Heart right ventricle (tissue), 16 donors: ENCODE measurements at places on chromosomes 3 and 15. TPM values are rescaled to one million over a fixed set of nuclear protein-coding genes. Genes with fewer than 3 reads are reported as not detected.

GRCh38 chr3:102237181-102237580 is 197.6 kb upstream of the ZPLD1 start:
- DNase-seq, result no peak

DNA sequence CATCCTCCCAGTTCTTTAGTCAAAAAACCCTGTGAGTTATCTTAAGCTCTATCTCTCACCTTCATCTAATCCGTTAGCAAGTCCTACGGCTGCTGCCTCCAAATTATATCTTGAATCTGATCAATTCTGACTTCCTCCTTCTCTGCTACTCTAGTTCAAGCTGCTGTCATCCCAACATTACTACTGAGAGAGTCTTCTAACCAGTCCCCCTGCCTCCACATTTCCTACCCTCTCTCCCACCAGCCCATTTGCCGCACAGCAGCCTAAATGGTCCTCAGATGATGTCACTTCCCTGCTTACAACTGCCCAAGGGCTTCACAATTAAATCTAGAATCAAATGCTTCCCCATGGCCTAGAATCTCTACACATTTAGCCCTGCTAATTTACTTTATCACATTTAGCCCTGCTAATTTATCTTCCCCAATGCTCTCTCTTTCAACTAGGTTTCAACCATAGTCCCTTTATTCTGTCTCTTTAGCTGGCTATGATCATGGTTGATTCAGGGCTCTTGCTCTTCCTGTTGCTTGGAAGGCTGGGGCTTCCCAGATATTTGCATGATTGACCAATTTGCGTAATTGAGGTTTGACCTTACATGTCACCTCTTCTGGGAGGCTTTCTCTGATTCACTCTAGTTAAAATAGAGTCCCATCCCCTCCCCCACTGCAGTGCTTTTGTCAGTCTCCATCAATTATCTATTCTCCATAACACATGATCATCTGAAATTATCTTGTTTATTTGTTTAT is 11.0 kb upstream of the ARL14 start:
- DNase-seq, result no peak

The TMEM207 gene
- not detected for total RNA-seq

DNA sequence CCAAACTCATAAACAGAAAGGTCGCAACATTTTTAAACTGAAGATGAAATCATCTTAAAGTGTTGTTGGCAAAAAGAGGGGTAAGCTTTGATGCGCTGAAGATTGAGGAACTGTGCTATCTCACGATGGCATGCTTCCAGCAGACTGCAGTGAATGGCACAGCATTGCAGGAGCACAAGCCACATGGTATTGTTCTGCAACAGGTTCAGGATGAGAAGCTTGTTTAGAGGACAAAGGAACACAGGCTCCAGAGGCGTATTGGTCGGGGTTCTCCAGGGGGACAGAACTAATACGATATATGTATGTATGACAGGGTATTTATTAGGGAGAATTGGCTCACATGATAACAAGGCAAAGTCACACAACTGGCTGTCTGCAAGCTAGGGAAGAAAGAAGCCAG is 13.8 kb upstream of the PLD1 start:
- no peak for DNase-seq

- DNase-seq, result no peak
Measured at GRCh38 chr15:33871980-33872379, 96.3 kb upstream of the CHRM5 start.

- no peak for DNase-seq
Measured at GRCh38 chr3:190558796-190559195, 44.9 kb downstream of the IL1RAP start.

The PLA2G4B gene
- 3.3 TPM for total RNA-seq

DNA sequence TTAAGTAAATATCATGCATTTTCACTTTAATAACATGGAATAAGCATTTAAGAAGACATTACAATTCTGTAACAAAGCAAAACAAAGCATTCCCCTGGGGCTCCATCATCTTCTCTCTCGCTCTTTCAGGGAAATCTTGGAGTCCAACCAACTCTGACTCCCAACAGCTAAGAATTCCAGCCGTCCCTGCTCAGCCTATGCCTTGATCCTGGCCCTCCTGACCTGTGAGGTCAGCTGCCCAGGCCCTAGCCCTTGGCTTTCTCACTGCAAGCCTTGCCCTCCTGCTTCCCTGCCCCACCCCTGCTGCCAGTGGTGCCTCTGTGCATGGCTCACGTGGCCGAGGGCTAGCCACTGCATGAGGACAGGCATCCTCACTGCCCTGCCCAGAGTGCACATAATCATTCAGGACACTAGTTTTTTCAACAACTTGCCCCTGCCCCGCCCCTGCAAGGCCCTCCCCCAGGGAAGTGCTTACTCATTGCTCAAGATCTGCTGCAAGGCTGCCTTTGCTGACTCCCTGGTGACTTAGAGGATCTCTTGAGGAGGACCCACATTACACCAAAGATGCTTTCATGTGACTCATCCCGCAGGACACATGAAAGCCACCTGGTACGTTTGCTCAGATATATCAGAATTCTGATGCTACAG is 37.6 kb downstream of the MTMR10 start:
- DNase-seq, result no peak

The VIPR1 gene
- total RNA-seq, result 1.3 TPM

The CIAO2A gene
- 63.0 TPM for total RNA-seq

The APH1B gene
- 8.2 TPM for total RNA-seq

DNA sequence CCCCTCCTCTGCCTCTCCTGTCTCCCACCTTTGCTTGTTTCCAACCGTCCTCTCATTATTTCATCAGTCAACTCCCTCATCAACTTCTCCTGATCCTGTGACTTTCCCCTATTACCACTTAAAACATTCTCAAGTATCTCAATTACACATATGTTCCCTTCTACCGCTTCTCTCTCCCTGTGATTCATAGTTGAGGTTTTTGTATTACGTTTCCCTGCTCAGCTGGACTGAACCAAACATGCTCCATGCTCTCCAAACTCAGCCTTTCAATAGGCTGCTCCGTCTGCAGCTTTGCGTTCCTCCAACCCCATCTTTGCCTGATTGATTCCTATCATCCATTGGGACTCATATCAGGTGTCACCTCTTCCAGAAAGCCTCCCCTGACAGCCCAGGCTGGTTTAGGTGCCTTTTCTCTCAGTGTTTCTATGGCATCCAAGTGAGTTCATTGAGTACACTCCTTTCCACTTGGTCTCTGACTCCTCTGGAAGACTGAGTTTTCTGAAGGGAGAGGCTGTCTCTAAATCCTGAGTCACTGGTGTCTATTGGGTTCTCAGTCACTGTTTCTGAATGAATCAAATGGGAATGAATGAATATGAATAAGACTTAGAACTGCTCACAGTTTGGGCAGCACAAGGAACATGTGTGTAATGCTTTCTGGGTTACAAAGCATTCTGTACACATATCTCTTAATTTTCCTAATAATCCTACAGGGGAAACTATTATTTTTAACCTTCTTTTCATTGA is 56.4 kb downstream of the PLD1 start:
- no peak for DNase-seq

The GOLGA6L7 gene
- not detected for total RNA-seq

The SLC12A8 gene
- total RNA-seq, result 0.80 TPM

The HGD gene
- total RNA-seq, result not detected

DNA sequence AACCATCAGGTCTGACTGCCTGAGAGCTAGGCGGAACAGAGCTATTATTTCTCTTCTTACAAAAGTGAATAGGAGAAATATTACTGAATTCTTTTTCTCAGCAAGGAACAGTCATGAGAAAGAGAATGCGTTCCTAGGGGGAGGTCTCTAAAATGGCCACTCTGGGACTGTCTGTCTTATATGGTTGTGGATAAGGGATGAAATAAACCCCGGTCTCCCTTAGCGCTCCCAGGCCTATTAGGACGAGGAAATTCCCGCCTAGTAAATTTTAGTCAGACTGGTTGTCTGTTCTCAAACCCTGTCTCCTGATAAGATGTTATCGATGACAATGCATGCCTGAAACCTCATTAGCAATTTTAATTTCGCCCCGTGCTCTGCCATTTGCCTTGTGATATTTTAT is 20.1 kb upstream of the WDR5B start:
- DNase-seq, result no peak

The CIDEC gene
- total RNA-seq, result 4.4 TPM

The RHCG gene
- 0.32 TPM for total RNA-seq

DNA sequence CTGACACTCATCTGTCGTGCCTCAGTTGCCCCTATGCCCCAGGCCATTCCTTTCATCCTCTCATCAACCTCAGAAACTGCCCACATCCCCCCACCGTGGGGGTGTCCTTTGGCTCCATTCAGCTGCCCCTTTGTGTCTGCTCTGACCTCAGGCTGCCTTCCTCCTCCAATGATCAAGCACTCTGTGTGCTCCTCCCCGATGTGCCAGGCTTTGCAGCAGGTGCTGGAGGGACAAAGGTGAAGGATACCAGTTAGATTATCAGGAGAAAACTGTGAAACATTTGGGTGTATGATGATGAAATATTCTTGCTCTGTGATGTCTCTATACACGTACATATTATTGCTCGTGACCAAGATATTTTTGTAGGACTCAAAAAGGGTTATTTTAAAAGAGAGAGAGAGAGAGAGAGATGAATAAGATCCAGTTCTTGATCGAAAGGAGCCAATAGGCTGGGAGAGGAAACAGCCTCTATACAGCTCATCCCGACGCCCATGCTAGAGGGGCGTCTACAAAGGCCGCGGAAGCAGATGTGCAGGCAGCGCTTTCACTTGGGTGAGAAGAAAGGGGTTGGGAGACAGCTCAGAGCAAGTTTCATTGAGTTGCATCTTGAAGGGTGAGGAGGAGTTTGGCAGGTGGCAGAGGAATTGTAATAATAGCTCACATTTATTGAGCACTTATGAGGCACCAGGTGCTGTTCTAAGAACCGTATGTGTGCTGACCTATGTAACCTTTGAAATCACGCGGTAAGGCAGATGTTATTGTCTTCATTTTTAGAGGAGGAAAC is 28.3 kb upstream of the ADCY5 start:
- DNase-seq, result no peak

The SLC9C1 gene
- 2.2 TPM for total RNA-seq

The COL8A1 gene
- total RNA-seq, result 14.6 TPM

DNA sequence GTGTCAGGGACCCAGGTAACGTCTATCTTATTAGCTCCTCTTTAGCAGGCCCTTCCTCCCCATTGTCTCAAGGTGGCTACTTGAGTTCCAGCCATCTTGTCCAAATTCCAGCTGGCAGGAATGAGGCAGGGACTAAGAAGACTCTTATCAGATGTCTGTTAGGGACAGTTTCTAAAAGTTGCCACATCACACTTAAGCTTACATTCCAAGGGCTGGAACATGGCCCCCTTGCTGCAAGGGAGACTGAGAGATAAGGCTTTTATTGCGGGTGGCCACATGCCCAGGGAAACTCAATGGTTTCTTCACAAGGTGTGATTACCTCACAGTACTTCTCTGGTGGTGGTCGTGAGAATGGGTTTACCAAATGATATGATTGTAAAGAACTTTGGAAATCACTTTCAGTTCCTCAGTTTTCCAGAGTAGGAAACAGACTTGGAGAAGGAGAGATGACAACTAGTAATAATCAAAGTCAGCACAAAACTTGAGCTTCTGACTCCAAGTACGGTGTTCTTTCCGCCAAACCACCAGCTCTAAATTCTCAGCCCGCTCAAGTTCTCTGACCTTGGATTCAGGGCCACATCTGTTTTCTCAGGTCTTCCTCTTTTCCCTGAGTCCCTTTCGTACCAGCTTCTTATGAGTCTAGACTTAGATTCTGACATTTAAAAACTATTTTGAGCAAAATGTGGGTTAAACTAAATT is 14.2 kb downstream of the PDIA5 start:
- DNase-seq, result no peak

GRCh38 chr3:104150724-104151123 is 1216.0 kb upstream of the ALCAM start:
- no peak for DNase-seq

- no peak for DNase-seq
Measured at GRCh38 chr15:69585937-69586336, 133.3 kb downstream of the RPLP1 start.

DNA sequence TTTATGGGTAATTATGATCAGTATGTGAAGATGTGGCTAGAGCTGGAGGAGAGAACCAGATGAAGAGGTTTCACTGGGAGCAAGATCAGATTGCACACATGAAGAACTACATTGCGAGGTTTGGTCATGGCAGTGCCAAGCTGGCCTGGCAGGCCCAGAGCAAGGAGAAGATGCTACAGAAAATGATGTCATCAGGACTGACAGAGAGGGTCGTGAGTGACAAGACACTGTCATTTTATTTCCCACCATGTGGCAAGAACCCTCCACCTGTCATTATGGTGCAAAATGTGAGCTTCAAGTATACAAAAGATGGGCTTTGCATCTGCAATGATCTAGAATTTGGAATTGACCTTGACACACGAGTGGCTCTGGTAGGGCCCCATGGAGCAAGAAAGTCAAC is 168.3 kb downstream of the C3orf38 start:
- no peak for DNase-seq

The CLDN16 gene
- not detected for total RNA-seq

The CFAP92 gene
- total RNA-seq, result 0.68 TPM

GRCh38 chr3:121809249-121809648 is 25.6 kb downstream of the IQCB1 start:
- no peak for DNase-seq

DNA sequence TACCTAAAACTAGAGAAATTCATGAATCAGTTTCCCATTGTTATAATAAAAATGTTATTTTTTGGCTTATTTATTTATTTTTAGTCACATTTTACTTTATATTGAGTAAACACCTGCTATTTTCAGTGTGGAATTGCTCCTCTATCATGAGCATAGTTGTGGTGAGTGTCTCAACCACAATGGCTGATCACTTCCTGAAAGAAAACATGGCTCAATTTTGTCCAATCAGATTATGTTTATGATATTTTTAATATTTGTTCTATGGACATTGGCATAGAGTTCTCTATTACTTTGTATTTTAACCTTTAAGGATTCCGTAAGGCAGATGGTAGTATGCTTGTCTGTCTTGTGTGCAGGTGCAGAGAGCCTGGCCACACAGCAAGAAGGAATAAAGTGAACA is 16.2 kb upstream of the GRM7 start:
- no peak for DNase-seq

The MST1R gene
- 0.53 TPM for total RNA-seq

The RBP2 gene
- not detected for total RNA-seq
